ENCODE measurements at places on chromosomes 3 and 15.

DNA sequence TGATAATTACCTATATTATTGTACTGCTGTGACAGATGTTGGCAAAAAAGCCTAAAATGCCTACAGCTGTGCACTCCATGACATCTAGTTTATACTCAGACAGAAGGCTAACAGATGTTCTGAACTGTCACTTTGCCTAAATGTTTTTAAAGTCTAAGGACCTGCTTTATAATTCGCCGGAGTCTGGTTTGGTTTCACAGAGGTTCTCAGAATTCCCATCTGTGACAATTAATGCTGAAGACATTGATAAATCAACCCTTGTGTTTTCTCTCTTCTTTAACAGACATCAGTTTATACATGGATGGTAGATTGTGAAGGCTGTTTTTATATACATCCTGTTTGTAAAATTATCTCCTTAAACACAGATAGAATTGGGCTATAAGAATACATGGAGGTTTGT lies 19.8 kb upstream of the SOX2 start:
- DNase-seq, result no peak

GRCh38 chr15:86295511-86295910 lies 215.8 kb downstream of the AGBL1 start:
- no peak for DNase-seq

DNA sequence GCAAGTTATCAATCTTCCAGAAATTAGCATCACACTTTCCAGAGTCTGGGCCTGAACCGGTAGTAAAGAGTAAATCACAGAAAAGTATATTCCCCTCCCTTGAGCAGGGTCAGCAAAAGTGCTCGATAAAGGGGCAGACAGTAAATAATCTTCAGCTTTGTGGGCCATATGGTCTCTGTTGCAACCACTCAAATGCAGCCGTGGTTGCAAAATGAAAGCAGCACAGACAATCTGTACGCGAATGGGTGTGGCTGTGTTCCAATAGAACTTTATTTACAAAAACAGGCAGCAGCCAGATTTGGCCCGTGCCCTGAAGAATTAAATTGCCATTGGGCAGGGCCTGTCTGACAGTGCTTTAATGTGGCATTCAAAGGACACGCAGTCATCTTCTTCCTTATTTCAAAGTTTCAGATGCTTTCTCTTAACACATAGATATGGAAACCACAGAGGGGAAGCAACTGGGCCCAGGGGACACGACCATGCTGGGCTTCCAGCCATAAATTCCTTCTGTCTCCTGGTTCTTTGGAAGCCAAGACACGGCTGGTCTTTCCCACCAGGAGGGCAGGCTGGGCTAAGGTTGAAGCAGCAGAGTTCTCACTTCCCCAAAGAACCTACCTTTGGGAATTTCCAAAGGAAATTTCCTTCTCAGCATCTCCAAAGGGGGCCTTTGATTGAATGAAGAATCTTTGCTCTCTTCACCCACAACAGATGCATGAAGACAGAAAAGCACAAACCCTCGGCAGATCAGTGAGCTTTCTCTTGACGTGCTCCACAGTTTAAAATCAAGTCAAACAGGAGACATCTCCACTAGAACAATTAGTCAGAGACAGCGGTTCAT lies 489.8 kb upstream of the PROK2 start:
- no peak for DNase-seq

DNA sequence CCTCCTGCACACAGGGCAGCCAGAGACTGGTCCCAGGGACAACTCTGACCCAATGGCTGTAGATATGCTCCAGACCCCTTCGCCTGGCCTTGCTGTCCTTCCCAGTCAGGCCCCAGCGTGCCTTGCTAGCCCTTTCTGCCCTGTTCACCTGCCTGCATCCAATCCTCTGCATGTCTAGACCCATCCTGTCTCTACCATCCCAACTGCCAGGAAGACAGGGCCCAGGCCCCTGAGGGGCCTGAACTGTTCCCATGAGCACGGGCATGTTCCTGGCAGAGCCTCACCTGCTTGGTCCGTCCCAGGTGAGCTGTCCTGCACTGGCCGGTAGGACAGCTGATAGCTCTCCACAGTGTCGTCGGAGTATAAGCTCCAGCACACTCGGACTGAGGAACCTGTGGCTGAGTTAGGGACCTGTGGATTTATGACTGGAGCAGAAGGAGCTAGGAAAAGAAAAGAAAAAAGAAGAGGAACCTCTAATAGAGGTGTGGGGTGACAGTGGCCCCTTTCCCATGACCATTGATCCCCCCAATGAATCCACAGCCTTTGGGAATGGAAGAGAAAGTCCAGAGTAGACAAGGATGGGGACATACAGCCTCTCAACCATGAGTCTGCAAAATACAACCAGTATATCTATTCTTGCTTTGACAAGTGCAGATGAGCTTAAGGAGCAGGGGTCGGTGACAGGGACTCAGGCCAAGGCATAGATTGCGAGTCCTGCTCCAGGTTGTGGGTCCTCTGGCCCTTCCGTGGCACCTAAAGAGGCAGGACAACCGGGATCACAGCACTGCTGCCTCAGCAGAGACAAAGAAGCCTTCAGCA lies 33.9 kb downstream of the FSD2 start:
- DNase-seq, result no peak

DNA sequence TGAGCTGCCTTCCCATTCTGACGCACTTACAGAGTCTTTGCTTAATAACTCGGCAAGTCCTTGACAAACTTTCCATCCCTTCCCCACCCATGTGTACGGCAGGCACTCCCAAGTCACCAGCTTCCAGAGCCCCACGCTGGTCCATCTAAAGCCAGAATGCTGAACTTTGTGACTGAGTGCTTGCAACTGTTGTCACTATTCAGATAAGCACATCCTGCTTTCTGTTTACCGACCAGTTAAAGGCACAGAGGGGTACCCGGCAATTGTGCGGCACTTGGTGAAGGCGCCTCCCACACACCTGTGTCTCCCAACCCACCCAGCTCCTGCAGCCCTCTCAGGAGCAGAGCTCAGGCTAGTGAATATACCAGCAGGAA lies 430.6 kb downstream of the FOXP1 start:
- DNase-seq, result no peak

DNA sequence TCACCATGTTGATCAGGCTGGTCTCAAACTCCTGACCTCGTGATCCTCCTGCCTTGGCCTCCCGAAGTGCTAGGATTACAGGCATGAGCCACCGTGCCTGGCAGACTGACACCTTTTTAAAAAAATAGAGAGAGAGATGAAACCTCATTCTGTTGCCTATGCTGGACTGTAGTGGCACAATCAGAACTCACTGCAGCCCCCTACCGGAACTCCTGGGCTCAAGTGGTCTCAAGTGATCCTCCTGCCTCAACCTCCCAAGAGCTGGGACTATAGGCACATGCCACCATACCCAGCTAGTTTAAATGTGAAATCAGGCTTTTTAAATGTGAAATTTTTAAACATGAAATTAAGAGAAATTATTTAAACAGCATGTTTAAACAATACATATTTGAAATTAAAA lies 265.2 kb upstream of the UBE2E1 start:
- DNase-seq, result no peak

GRCh38 chr3:135966271-135966961 lies 888 bp downstream of the PPP2R3A start:
- no peak for DNase-seq

DNA sequence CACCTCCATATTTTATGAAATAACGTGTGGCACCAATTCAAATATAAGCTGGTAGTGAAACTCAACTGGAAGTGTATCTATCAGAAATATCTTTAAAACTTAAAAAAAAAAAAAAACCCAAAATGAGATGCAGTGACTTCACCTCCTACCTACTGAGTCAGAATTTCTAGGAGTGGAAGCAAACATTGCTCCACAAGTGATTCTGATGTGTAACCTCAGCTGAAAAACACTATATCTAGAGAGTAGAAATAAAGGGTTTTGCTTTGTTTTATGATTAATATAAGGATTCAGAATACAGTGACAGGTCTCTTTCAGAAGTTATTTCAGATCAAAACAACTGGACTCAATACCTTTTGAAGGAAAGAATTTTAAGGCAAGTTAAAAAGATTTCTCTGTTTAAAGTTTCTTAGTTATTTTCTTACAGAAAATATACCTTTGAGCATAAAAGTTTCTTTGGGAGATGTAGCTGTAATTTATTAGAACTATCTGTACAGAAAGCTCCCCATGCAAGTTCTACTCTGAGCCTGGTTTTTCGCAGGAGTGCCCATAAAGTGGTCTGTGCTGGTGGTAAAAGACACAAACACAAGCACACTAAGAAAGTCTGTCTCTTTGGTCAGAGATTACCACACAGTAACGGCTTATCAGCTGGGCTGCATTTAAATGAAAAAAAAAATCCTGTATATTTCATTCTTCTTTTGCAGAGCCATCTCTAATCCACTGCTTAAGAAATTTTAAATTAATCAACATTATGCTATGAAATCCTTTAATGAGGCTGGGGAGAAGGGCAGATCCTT lies 59.9 kb upstream of the PPIB start:
- DNase-seq, result no peak

GRCh38 chr3:32245200-32245599 lies 6.7 kb downstream of the CMTM8 start:
- no peak for DNase-seq

DNA sequence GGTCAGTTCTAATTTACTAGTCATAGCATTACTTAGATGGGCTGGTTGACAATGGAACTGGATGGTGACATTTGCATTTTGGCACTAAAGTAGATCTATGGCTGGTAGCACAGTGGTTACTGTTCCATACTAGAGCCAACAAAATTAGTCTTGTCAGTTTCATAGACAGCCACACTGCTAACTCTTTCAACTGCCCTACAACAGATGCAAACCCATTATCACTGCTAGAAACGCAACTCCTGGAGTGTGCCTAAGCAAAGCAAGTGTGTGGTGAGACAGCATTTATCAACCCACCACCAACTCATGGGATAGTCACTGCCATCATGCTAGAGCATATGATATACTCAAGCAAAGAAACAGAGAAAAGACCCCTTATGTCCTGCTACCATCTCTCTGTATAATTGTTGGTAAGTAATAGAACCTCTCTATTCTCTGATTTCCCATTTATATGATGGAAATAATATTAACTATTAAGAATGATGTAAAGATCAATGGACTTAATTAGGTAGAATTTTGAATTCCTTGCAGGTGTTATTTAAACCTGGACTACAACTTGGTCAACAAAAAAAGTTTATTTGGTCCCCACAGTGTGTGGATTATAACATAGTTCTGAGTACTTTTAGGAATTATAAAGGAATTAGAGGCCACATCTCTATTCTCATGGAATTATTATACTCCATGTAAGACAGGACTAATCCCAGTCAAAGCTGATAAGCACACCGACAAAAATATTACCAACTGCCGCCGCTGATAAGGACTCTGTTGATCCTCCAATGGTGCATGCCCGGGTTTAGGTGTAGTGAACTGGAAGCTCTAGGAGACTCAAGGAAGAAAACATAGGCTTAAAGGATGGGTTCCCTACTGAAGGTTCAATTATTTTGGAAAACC lies 19.9 kb upstream of the ABHD5 start:
- no peak for DNase-seq

- DNase-seq, result no peak
These were observed 23.1 kb upstream of the RPL39L start for GRCh38 chr3:187162265-187162953.

- DNase-seq, result no peak
These were observed 27.0 kb downstream of the ARL14 start for GRCh38 chr3:160703974-160704373.

GRCh38 chr3:155159301-155159700 lies 79.2 kb downstream of the MME start:
- DNase-seq, result no peak

DNA sequence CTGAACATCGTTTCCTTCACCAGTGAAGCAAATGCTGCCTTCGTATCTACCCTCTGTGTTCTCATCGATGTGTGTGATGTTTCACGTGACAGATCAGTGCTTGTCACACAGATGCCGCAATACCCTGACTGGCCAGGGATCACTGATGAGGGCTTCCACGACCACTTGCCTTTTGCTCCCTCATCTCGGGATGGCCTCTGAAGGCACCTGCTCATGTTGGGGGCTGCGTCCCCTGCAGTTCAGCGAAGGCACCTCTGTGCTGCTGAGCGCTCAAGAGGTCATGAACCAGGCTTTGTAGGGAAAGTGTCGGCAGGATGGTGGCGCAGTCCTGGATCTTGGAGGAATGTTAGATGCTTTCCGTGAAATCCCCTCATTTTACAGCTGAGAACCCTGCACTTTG lies 79.2 kb upstream of the KLF13 start:
- DNase-seq, result no peak

DNA sequence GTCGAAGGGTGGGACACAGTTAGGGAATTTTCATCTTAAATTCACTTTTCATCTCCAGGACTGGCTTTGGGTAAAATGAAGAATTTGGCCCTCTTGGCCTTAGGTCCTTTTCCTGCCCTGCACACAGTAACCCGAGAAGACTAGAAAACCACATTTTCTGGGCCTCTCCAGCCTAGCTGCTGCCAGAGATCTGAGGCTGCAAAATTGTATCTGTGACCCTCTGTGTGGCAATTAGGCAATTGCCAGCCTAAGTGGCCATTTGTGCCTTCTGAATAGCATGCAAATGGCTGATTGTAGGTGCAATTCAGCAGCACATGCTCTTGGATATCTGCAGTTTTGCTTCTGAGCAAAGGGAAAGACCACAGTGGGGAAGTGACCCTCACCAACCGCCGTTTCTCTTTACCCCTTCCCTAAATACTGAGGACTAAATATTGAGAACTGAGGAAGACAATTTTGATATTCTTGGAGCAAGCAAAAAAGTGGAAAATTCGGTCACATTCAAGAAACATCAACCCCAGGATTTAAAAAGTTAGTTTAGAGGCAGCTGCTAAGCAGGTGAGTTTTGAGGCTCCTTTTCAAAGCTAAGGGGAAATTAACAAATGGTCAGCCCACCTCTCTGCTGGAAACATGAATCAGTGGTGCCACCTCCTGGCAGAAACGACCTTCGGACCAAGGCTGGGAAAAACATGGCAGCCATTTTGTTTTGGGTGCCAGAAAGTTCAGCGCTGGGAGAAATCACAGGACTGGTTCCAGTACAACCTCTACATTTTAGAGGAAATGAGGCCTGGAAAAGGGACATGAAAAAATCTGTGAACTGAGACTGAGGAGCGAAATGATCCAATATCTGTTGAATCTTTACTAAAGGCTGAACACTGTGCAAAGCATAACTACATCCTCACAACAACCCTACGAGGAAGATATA lies 56.6 kb upstream of the PRTG start:
- DNase-seq, result no peak

GRCh38 chr15:67832031-67832551 lies 6.8 kb downstream of the SKOR1 start:
- DNase-seq, result no peak

GRCh38 chr3:136353461-136353860 lies 103.3 kb downstream of the PCCB start:
- DNase-seq, result no peak

DNA sequence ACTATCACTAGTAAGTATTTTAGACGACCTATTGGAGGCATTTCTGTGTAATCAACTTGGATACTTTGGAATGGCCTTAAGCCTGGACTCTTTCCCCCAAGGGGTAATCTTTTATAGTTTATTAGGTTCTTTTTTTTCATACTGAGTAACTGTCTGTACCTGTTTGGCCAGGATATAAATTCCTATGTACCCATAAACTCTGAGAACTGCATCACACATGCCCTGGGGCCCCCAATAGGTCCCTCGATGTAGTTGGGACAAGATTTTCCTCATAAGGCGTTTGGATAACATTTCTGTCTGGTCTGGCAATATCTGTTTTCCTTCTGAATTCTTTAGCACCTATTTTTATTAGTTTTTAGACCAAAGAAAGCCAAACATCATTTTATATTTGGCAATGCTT lies 86.4 kb upstream of the WNT7A start:
- no peak for DNase-seq
